Osteocyte (in vitro differentiated cells): ENCODE measurements at places on chromosomes 2 and 18. TPM values are rescaled to one million over a fixed set of nuclear protein-coding genes. Genes with fewer than 3 reads are reported as not detected.

DNA sequence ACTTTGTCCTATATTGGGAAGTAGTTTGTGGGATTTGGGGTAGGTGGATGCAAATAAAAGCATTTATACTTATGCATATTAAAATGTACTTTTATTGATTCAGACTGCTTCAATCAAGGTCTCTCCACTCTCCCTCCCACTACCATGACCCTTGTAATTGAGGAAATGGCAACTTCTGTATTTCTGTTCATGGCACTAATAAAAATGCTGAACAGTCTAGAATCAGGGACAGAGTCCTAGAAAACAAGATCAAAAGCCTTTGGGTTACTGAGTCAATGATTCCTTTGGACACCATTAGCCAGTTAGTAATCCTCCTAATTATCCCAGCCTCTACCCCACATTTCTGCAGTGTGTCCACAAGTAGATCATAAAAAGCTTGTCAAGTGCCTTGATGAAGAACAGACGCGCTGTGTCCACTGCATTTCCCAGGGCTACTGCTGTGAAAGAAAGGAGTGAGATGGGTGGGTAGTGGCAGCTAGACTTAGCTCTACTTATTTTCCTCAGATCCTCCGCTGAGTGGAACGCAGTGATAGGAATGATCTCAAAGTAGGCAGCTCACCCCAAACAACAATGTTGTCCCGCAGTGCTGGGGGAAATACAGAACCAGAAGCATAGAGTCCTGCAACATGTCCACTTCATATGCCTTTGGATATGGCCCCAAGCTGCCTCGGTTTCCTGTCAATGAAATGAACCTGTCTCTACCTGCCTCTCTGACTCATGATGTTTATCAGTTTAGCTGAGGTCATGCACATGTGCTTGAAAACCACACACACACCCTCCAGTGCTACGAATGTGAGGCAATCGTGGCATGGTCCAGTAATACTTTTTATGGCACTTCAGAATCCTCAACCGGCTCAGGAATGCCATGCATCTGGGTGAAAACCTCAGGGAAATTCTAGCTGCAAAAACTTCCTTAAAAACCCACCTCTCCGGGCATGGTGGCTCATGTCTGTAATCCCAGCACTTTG is 115.5 kb downstream of the COL6A3 start:
- H3K4me1 ChIP-seq = peaks cover 50% of the 10 kb centered on the region
- no peak overlapping the region for H3K27ac ChIP-seq
- no peak for DNase-seq
- H3K27me3 ChIP-seq = no peaks in the 10 kb centered on the region

- no peaks in the 10 kb centered on the region for H3K27me3 ChIP-seq
- DNase-seq = no peak
- H3K36me3 ChIP-seq = peaks cover 32% of the 10 kb centered on the region
- H3K4me1 ChIP-seq = peaks cover 2% of the 10 kb centered on the region
- H3K27ac ChIP-seq = no peak overlapping the region
These were observed 50.4 kb downstream of the PLEKHA3 start for GRCh38 chr2:178530625-178531142.

GRCh38 chr2:239593455-239593854 is 192.6 kb upstream of the HDAC4 start:
- H3K4me1 ChIP-seq = no peaks in the 10 kb centered on the region
- no peak overlapping the region for H3K27ac ChIP-seq
- peak; percentile 8 for DNase-seq
- no peaks in the 10 kb centered on the region for H3K36me3 ChIP-seq

- peak overlapping the region; percentile 98 for H3K4me3 ChIP-seq
- H3K27me3 ChIP-seq = peaks cover 8% of the 10 kb centered on the region
- peaks cover 25% of the 10 kb centered on the region for H3K4me1 ChIP-seq
- H3K27ac ChIP-seq = peak overlapping the region; percentile 94
- H3K36me3 ChIP-seq = peaks cover 14% of the 10 kb centered on the region
These were observed 750 bp upstream of the RMP24 start for GRCh38 chr18:35971661-35972196.

DNA sequence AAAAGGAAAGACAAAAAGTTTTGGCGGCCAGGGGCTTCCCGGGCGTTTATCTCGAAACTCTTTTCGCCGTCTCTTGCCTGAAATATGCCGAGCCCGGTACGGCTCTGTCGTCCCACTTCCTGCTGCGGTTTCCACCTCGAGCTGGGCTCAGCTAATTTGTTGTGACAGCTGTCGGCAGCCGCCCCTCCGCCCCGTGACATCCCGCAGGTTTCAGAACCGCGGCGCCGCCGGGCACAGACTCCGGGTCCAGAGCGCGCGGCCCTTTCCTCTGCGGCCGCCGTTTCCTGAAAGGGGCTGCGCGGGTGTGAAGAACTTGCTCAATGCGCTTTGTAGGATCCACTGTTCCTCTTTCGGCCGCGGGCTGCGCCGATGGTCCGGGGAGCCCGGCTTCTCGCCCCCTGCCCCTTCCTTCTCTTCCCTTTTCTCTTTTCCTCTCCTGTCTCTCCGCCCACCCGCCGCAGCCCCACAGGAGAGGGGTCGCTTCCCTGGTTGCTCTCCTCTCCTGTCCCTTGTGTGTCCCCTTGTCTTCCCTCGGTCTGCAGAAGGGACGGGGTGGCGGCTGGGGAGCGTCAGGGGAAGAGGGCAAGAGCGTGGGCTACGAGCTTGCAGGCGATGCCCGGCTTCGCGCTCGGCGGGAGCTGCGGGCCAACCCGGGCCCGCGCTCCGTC is 648 bp downstream of the ARID5A start:
- peak; percentile 88 for DNase-seq
- H3K4me3 ChIP-seq = peak overlapping the region; percentile 89
- no peaks in the 10 kb centered on the region for H3K36me3 ChIP-seq
- no peaks in the 10 kb centered on the region for H3K27me3 ChIP-seq

- no peak overlapping the region for H3K4me3 ChIP-seq
- DNase-seq = no peak
- H3K27ac ChIP-seq = no peak overlapping the region
These were observed 83.3 kb upstream of the ID2 start for GRCh38 chr2:8598295-8599165.

DNA sequence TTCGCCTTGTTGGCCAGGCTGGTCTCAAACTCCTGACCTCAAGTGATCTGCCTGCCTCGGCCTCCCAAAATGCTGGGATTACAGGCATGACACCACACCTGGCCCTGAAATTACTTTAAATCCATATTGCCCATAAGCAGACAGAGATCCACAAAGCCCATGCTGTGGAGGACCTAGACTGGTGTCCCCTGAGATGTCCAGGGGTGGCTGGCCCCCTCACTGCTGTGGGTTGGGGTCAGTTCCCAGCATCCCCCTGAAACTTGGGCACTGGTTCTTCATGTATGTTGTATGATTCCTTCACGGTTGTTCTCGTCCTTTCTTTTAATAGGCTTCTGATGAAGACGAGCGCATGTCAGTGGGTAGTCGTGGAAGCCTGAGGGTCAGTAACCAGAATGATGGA is 78.1 kb upstream of the RBM44 start:
- peaks cover 11% of the 10 kb centered on the region for H3K36me3 ChIP-seq
- no peaks in the 10 kb centered on the region for H3K27me3 ChIP-seq
- H3K27ac ChIP-seq = no peak overlapping the region
- H3K4me3 ChIP-seq = no peak overlapping the region
- peaks cover 51% of the 10 kb centered on the region for H3K4me1 ChIP-seq

DNA sequence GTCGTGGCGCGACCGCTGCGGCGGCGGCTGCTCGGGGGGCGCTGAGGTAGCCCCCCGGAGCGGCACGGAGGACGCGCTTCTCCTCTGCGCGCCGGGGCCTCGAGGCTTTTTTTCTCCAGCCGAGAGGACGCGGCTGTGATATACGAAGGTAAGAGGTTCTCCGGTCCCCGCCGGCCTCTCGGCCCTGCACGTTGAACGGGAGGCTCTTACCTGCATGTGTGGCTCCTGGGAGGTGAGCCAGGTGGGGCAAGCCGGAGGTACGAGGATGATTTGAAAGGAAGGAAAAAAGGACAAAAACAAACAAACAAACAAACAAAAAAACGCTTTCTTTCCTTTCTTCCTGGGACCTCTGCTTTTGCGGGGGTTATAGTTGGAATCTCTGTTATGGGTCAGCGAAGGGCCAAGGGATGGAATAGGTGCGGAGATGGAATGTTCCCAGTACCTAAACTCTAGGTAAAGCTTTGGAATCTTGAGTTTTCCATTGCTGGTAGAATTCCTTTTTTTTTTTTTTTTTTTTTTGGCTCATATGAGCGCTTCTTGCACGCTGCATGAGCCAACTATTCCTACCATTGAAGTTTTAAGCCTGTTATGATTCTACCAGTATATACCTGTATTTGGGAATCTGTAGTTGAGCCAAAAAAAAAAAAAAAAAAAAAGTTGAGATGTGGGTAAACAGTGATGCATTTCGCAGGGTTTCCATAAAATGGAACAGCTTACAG is 674 bp downstream of the PTPN4 start:
- H3K36me3 ChIP-seq = no peaks in the 10 kb centered on the region
- peaks cover 27% of the 10 kb centered on the region for H3K4me1 ChIP-seq
- peak overlapping the region; percentile 69 for H3K27ac ChIP-seq
- DNase-seq = no peak
- H3K4me3 ChIP-seq = peak overlapping the region; percentile 82

GRCh38 chr2:128596396-128597120 is 277.9 kb upstream of the HS6ST1 start:
- no peaks in the 10 kb centered on the region for H3K27me3 ChIP-seq
- no peak overlapping the region for H3K27ac ChIP-seq
- H3K36me3 ChIP-seq = no peaks in the 10 kb centered on the region
- H3K4me3 ChIP-seq = no peak overlapping the region
- peak; percentile 59 for DNase-seq
- no peaks in the 10 kb centered on the region for H3K4me1 ChIP-seq

- no peak overlapping the region for H3K27ac ChIP-seq
- H3K4me1 ChIP-seq = peaks cover 34% of the 10 kb centered on the region
These were observed 13.3 kb downstream of the TWIST2 start for GRCh38 chr2:238861013-238861730.

GRCh38 chr2:206569470-206569869 is 72.8 kb upstream of the FAM237A start:
- no peaks in the 10 kb centered on the region for H3K27me3 ChIP-seq
- no peaks in the 10 kb centered on the region for H3K4me1 ChIP-seq
- no peak overlapping the region for H3K4me3 ChIP-seq

DNA sequence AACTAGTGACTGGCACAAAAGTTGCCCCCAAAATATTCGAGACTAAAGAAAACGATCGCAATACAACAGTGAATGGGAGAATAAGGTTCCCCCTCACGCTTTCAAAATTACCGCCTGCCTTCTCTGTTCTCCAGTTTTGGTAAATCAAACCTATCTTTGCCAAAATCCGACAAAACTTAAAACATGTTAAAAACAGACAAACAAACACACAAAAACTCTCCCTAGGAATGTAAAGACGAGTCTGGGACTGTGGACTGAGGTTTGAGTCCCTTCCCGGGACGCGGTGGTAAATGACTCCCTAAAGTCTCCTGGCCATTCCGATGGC is 435 bp upstream of the IMPACT start:
- H3K4me1 ChIP-seq = peaks cover 20% of the 10 kb centered on the region
- peak overlapping the region; percentile 90 for H3K27ac ChIP-seq
- peaks cover 13% of the 10 kb centered on the region for H3K36me3 ChIP-seq
- peak overlapping the region; percentile 90 for H3K4me3 ChIP-seq
- H3K27me3 ChIP-seq = peaks cover 17% of the 10 kb centered on the region

DNA sequence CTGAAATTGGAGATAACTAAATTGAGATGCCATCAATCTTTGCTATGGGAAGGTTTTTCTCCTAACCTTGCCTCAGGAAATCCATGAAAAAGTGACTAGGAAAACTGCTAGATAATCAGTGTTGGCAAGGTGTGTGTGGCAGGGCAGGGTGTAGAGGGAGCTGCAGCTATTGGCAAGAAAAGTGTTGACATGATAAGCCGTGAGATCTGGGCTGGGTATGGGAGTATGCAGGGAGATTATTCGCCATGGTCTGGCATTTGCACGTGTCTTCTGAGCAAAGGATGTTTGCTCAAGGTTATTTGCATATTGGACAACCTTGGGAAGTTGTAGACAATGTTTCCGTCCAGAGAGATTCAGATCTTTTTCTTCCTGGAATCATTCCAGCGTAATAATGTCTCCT is 74.7 kb downstream of the SERPINB8 start:
- H3K4me3 ChIP-seq = no peak overlapping the region
- no peak for DNase-seq
- H3K27me3 ChIP-seq = no peaks in the 10 kb centered on the region
- H3K4me1 ChIP-seq = no peaks in the 10 kb centered on the region
- no peak overlapping the region for H3K27ac ChIP-seq

DNA sequence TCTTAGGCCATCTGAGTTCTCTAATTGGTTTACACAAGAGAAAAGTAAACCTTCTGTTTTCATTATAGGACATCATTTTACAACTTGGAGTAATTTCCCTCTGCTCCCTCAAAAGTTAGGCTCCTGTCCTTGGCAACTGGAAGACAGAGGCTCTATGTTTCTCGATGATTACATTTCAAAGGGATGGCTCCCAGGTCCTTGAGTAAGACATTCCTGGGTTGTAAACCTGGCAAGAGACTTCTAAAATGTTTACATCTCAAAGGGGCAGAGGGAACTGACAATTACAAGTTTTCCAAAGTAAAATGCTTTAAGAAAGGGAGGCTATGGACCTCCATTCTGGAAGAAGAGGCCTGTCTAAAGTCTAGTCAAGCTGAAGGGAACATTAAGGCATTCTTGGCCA is 268.3 kb upstream of the REG3G start:
- no peak overlapping the region for H3K27ac ChIP-seq
- H3K4me3 ChIP-seq = no peak overlapping the region
- DNase-seq = no peak
- H3K27me3 ChIP-seq = no peaks in the 10 kb centered on the region
- no peaks in the 10 kb centered on the region for H3K4me1 ChIP-seq

DNA sequence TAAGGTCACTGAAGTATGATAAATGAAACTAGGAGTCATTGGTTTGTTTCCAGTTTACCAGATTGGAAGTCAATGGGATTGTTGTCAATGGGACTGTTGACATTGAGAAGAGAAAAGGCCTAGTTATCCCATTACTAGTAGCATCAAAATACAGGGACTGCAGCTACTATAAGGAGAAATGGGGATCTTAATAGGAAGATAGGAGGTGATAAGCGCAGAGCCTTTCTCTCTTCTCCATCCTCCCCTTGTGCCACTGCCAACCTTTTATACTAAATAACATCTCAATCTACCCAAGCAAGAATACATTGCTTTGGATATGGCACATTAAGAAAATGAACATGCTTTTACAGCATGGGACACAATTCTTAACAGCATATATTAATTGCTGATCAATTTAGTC is 10.5 kb upstream of the BBS5 start:
- peaks cover 8% of the 10 kb centered on the region for H3K27me3 ChIP-seq
- DNase-seq = no peak
- no peak overlapping the region for H3K4me3 ChIP-seq
- no peak overlapping the region for H3K27ac ChIP-seq

- peak overlapping the region; percentile 96 for H3K27ac ChIP-seq
- peaks cover 63% of the 10 kb centered on the region for H3K4me1 ChIP-seq
- H3K4me3 ChIP-seq = peak overlapping the region; percentile 6
- peaks cover 50% of the 10 kb centered on the region for H3K36me3 ChIP-seq
- DNase-seq = peak; percentile 96
These were observed 177.7 kb downstream of the SEPTIN10 start for GRCh38 chr2:109435901-109436598.

Gene OBSL1
- total RNA-seq = 168 and 174 TPM in 2 replicates

Gene NTSR2
- total RNA-seq = not detected in 2 replicates

Gene FBXO48
- total RNA-seq = 0.81 and 1.0 TPM in 2 replicates
